Stimulated activated CD4-positive, alpha-beta T cell treated with anti-CD3 and anti-CD28 coated beads, Interleukin-1b, Interleukin-23, amount 100 ng/mL, for 1 hour (primary cell): ENCODE measurements at places on chromosomes 4 and X.

- DNase-seq = no peak
These were observed 97.4 kb downstream of the COL4A5 start for GRCh38 chrX:108537005-108537404.

- no peak for DNase-seq
These were observed 501.3 kb upstream of the AADAT start for GRCh38 chr4:170591076-170591475.

GRCh38 chrX:47148946-47149345 is 3.9 kb downstream of the RBM10 start:
- no peak for DNase-seq

- DNase-seq = no peak
These were observed 559.6 kb downstream of the ARAP2 start for GRCh38 chr4:35684755-35685154.

GRCh38 chr4:15352524-15352923 is 75.3 kb upstream of the C1QTNF7 start:
- no peak for DNase-seq

DNA sequence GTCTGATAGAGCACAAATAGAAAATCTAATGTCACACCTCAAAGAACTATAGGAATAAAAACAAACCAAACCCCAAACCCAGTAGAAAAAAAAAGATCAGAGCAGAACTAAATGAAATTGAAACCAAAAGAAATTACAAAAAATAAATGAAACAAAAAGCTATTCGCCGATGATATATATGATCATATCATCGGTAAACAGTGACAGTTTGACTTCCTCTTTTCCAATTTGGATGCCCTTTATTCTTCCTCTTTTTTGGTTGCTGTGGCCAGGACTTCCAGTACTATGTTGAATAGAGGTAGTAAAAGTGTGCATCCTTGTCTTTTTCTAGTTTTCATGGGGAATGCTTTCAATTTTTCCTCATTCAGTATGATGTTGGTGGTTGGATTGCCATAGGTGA is 215.3 kb upstream of the AR start:
- DNase-seq = no peak

GRCh38 chr4:57182132-57182874 is 72.1 kb upstream of the IGFBP7 start:
- no peak for DNase-seq

DNA sequence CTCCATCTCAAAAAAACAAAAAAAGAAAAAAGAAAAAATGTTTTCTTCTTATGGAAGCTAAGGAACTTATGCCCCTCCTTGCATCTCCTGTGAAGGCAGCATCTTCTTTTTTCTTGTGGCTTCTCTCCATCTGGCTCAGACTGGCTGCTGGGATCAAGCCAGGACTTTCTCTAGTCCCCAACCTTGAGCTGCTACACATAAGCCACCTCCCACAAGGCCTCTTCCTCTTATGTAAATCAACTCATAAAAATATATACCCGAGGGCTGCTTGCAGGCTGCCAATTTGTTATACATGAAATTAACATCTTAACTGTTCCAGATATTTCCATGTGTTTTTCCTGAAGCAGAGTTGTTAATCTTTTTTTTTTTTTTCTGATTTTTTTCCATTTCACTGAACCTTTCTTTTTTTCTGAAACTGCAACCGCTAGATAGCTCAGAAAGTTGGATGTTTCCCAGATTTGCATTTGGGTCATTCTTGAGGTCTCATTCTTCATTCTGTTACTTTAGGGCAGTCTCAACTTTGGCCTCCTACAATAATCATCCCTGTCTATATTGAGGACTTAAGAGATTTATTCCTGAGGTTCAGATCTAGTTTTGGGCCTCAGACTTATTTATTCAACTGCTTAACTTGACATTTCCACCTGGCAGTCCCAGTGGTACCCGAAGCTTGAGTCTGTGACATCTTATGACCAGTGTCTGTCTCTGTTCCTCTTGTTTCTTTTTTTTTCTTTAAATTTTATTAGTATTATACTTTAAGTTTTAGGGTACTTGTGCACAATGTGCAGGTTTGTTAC is 10.3 kb downstream of the SNX25 start:
- DNase-seq = no peak
